ENCODE measurements at places on chromosomes 16 and 17.

DNA sequence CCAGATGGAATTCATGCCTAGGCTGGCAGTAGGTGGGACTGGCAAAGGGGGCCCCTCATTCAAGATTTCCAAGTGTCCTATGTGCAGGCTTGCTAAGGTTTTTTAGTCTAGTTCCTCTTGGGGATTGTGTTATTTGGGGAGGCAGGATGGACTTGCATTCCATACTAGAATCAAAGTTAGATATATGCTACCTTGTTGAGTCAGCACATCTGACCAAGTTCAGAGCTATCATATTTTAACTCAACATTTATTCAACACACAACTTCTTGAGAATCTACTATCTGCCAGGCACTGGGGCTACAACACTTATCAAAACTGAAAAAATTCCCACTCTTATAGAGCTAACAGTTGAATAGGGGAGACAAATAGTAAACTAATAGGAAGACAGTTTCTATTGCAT lies 6.7 kb downstream of the GP2 start:
- no peak for DNase-seq

- DNase-seq, result no peak
Measured at GRCh38 chr16:17301593-17302135, 169.1 kb downstream of the XYLT1 start.

- DNase-seq, result no peak
Measured at GRCh38 chr17:27549251-27549893, 81.6 kb upstream of the LGALS9 start.

DNA sequence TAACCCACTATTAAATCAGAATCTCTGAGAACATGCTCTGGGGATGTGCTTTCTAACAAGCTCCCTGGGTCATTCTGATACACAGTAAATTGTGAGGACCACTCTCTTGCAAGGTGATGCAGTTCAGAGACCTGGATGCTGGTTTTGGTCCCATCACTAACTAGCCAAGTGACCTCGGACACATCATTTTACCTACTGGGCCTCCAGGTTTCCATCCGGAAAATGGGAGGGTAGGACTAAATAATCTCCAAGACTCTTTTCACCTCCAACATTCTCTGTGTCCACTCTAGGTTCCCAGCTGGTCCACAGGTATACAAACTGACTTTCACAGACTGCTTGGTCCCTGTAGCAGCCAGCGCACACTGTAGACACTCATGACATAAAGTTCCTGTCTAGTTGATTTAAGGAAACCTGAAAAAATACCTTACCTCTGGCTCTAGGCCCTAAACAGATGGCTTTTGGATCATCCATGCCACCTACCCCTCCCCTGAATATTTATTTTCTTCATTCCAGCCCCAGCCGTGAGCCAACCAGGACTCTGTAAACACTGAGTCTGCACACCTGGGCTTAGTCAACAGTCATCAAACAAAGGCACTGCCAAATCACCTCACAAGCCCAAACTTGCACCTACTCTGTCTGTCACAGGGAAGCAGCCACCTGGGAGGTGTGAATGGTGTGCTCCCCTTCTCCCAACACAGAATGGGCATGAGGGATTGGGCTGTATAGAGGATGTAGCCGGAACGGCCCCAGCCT lies 51.3 kb upstream of the MRPS23 start:
- DNase-seq, result no peak

GRCh38 chr17:43471585-43472160 lies 12.1 kb upstream of the DHX8 start:
- DNase-seq, result no peak

- DNase-seq, result no peak
Measured at GRCh38 chr17:75516619-75517296, 430 bp downstream of the TSEN54 start.

- no peak for DNase-seq
Measured at GRCh38 chr17:81400154-81400977, 5.1 kb downstream of the BAHCC1 start.

DNA sequence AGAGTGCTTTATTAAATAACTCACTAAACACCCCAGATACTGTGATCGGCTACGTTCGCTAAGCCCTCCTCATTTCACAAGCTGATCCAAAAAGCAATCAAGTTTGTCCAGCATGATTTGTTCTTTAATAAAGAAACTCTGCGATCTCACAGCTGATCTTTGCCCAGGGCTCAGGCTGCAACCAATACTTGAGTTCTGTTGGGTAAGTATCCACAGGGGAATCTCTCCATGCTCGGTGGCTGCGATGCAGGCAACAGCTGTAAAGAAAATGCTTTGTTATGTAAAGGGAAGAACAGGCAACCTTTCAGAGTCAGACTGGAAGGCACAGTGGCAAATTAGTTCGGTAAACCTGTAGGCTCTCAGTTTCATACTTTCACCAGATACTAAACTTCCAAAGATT lies 67.5 kb downstream of the SHISA6 start:
- DNase-seq, result no peak

DNA sequence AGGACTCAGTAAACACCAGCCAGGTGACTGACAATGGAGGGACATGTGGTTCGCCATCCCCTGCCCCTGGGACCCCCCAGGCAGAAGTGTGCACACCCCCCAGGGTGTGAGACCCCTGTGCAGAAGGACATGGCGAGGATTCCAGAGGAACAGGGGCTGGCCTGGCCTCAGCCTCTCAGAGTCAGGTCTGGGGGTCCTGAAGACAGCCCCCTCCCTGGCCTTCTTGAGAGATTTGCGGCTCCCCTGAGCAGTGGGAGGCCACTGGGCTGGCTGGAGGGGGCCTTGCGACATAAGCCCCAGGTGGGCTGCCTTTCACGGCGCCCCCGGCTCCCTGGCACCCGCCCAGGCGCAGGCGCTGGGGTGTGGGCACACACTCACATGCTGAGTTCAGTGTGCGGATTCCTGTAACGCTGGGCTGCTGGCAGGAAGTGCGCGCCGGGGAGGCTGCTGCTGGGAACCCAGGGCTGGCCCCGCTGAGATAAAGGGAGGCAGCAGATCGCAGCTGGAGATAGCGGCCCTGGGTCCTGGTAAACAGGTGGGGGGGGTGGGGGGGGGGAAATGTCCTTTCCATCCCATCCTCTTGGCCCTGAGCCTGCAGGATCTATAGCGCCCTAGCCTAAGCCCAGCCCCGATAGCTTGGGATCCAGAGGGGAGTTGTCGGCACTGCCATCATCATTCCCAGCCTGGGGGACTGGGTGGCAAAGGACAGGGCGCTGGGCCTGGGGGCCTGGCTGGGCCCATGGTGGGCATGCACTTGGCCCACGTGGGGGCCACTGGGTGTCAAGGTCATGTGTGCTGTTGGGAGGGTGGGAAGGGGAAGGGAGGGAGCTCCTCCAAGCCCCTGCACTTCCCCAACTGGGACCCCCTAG lies 27.1 kb downstream of the TMEM235 start:
- DNase-seq, result no peak

DNA sequence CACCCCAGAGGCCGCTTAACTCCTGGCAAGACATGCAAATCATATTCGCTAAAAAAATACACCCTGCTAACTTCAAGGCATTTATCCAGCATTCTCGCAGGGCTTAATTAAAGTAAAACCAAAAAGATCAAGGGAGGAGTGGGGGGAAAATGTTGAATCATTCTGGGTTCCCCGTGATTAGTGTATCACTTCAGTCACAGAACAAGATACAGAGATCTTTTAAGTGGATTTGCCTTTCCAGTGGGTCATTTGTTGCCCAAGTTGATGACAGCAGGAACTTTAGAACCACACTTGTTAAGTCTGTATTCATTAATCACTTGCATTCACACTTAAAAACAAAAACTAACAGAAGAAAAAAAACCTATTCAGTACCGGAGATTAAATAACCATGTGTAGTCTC lies 17.3 kb downstream of the CRYBA1 start:
- no peak for DNase-seq

GRCh38 chr17:37506678-37507077 lies 17.0 kb downstream of the DUSP14 start:
- no peak for DNase-seq

DNA sequence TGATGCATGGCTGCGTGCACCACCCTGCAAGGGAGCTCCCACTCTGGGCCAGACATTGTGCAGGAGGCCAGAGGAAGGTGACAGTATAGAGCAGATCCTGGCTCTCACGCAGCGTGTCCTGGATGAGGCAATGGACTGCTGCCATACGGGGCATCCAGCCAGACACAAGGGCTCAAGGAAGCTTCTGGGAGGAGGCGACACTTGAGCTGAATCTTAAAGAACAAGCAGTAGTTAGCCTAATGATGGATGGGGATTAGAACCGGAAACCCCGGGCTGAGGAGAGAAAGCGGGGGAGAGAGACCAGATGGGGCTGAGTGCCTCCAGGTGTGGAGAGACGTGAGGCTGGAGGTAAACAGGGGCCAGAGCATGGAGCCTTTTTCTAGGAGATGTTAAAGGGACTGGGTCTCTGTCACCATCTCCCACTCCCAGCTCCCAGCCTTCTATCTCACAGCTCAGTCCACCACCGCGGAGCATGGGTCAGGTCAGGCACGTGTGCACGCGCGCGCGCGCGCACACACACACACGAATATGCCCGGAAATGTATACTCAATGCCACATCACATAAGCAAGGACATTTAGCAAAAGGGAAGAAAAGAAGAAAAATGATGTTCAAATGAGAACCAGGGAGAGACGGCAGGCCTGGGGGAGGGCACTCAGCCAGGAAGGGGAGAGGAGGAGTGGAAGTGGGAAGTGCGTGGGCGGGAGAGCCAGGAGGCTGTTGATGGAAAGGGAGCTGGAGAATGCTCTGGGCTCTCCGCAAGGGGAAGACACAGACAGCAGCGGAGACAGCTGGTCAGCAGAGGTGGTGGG lies 46.3 kb downstream of the CCDC42 start:
- no peak for DNase-seq

DNA sequence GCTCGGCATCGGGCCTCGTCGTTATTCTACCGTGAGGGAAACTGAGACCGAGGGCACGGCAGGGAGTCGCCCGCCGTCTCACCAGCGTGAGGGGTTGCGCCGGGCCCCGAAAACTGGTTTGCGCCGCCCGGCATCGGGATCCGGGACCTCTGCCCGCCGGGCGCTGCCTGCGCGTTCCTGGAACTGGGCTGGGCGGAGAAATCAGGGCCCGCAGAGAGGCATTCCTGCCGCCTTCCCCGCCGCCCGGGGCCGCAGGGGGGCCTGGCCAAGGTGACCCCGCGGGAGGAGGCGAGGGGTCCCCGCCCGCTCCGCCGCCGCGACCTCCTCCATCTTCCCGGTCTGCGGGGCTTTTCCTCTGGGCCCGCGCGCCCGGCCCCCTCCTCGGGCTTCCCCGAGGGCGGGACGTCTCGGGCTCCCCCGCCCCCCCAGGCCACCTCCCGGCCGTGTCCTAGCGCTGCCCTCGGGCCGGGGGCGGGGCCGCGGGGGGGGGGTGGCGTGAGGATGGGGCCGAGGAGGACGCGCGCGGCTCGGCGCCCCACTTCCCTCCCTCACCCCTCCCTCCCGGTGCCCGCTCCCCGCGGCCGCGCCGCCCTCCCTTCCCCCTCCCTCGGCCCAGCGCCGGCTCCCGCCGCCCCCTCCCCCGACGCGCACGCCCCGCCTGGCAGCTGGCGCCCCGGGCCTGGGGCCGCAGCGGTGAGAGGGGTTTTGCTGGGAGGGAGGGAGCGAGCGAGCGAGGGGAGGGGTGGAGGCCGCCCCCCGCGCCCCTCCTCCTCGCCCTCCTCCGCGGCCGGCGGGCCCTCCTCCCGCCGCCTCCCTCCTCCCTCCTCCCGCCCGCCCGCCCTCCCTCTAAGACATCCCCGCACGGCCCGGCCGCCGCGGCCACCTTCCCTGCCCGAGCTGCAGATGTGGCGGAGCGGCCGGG lies at the start of gene GLIS2:
Gene GLIS2, plus strand, starts transcription at position 882 of the 922 bp plus-strand sequence. CDS start 16,214 bp downstream, outside the sequence.
- DNase-seq, result peak; percentile 46

DNA sequence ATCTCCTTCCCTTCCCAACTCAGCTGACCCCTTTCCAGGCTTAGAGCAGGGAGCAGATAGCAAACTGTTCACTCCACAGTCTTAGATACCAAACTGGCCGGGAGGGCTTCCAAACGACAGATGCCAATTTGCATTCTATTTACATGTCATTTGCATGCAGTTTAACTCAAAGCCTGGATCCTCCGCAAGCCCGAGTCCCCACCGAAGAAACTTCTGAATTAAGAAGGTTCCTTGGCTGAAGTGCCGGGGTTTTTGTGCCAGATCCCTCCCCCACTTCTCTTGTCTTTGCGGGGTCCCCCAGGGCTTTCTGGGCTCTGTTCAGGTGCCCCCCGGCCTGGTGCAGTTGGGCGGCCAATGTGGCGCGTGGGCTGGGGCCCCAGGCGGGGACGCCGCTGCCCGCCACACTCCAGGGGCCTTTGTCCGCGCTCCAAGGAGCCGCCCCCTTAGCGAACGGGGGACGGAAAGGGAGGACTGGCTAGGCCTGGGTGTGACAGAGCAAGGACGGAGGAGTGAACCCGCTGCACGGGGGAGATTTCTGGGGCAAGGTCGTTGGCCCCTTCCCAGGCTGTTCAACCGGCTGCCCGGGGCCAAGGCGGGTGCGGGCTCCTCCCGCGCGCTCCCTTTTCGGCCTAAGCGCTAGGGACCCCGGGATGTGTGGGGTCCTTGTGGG lies 1.2 kb downstream of the GPRC5B start:
- DNase-seq, result no peak

- no peak for DNase-seq
Measured at GRCh38 chr16:75288596-75289120, 37.2 kb upstream of the BCAR1 start.

DNA sequence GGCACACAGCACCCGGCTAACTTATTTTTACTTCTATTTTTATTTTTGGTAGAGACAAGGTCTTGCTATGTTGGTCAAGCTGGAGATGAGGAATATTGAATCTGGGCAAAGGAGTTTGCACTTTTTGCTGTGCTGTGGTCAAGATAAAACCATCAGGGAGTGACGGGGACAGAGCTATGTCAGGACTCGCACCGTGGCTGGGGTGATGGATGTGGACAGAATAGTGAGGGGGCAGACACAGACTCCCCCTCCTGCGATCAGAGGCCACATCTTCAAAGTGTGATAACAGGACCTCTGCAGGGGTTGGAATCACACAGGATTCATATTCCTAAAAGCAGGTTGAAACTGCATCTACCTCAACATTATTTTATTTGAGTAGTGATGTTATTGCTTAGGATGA lies 25.6 kb downstream of the IL21R start:
- DNase-seq, result no peak

DNA sequence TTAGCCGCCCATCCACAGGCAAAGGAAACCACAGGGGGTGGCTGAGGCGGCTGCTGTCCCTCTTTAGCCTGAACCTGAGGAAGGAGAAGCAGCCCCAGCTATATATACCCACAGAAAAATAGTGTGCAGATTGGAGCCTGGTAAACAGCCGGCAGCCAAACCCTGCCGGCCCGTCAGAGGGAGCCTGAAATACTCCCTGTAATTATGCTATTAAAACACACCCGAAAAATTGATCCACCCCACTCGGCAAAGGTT lies 6.8 kb downstream of the PIEZO1 start:
- no peak for DNase-seq

DNA sequence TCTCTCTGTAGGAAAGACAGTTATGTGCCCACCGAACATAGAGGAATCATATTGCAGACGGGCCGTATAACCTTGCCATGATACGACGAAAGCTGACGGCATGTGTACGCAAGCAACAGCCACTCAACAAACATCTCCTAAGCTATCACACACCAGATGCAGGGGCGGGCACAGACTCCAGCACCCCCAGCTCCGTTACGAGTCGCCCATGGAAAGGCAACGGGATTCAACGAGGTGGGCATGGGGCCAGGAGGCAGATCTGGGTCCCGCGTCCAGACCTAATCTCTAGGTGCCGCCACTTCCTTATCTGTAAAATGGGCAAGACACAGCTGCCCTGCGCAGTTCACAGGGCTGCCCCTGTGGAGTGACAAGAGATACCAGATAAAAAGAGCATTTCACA lies 35.6 kb downstream of the ABR start:
- DNase-seq, result no peak
